Naive B cell (primary cell): ENCODE measurements at places on chromosomes 13 and 19. TPM values are rescaled to one million over a fixed set of nuclear protein-coding genes. Genes with fewer than 3 reads are reported as not detected.

The FGF14 gene
- not detected for polyA plus RNA-seq

The ZNF844 gene
- polyA plus RNA-seq: 21.8 TPM

The CGB3 gene
- polyA plus RNA-seq: not detected

The GNG7 gene
- polyA plus RNA-seq: 72.0 TPM

The LYL1 gene
- 53.1 TPM for polyA plus RNA-seq

The ZNF835 gene
- polyA plus RNA-seq: not detected

The DYRK1B gene
- polyA plus RNA-seq: 8.8 TPM

The AKAP8L gene
- 59.0 TPM for polyA plus RNA-seq

The SIAH3 gene
- polyA plus RNA-seq: not detected

The FXYD7 gene
- 2.6 TPM for polyA plus RNA-seq

The MCEMP1 gene
- polyA plus RNA-seq: not detected

The ZNF667 gene
- polyA plus RNA-seq: 13.4 TPM

The ZNF846 gene
- 8.2 TPM for polyA plus RNA-seq

The SLC10A2 gene
- polyA plus RNA-seq: not detected

The AP1M2 gene
- not detected for polyA plus RNA-seq

The C13orf42 gene
- polyA plus RNA-seq: not detected

The PTGIR gene
- polyA plus RNA-seq: 1.3 TPM

The CPT1C gene
- not detected for polyA plus RNA-seq

The PRRG2 gene
- 0.20 TPM for polyA plus RNA-seq

The SIGLEC12 gene
- not detected for polyA plus RNA-seq

The MVB12A gene
- polyA plus RNA-seq: 44.0 TPM

The FAAP24 gene
- polyA plus RNA-seq: 3.1 TPM

The YJEFN3 gene
- 0.17 TPM for polyA plus RNA-seq

The PSG1 gene
- polyA plus RNA-seq: not detected

The RYR1 gene
- polyA plus RNA-seq: not detected

The TGFBR3L gene
- not detected for polyA plus RNA-seq

The PLEKHF1 gene
- polyA plus RNA-seq: 4.8 TPM

The FBL gene
- polyA plus RNA-seq: 181 TPM

The SBSN gene
- polyA plus RNA-seq: not detected

The LRG1 gene
- 0.25 TPM for polyA plus RNA-seq

The MYH14 gene
- not detected for polyA plus RNA-seq

The F10 gene
- polyA plus RNA-seq: not detected

The PLD3 gene
- 39.0 TPM for polyA plus RNA-seq

The VAV1 gene
- polyA plus RNA-seq: 17.9 TPM

The CYTH2 gene
- polyA plus RNA-seq: 10.0 TPM

The KCTD12 gene
- polyA plus RNA-seq: 0.16 TPM

The WDR88 gene
- not detected for polyA plus RNA-seq
